Muscle of back (tissue), 13 donors: ENCODE measurements at places on chromosomes 6 and 20. TPM values are rescaled to one million over a fixed set of nuclear protein-coding genes. Genes with fewer than 3 reads are reported as not detected.

Gene NFATC2
- polyA plus RNA-seq = 5.5 TPM

Gene KCNK5
- 1.6 TPM for polyA plus RNA-seq

Gene KHDRBS2
- polyA plus RNA-seq = 0.14 TPM

Gene SYNGAP1
- 21.4 TPM for polyA plus RNA-seq

Gene TRAPPC3L
- 0.07 TPM for polyA plus RNA-seq

Gene HRH3
- 0.63 TPM for polyA plus RNA-seq

Gene SIRPD
- not detected for polyA plus RNA-seq

Gene SCGN
- not detected for polyA plus RNA-seq

Gene PMEPA1
- 24.3 TPM for polyA plus RNA-seq

Gene ZMYND8
- polyA plus RNA-seq = 12.4 TPM

Gene IL20RA
- polyA plus RNA-seq = 25.5 TPM

Gene ZNF311
- polyA plus RNA-seq = 3.0 TPM

Gene FAM217A
- polyA plus RNA-seq = 1.6 TPM

Gene NEURL2
- polyA plus RNA-seq = 9.9 TPM

Gene GPR63
- 4.6 TPM for polyA plus RNA-seq

Gene RSPO3
- 24.8 TPM for polyA plus RNA-seq

Gene TM9SF4
- polyA plus RNA-seq = 48.1 TPM

Gene CNR1
- 0.52 TPM for polyA plus RNA-seq

Gene GMDS
- 12.9 TPM for polyA plus RNA-seq

Gene CHMP4B
- 66.5 TPM for polyA plus RNA-seq

Gene TOX2
- 3.4 TPM for polyA plus RNA-seq

Gene C6orf132
- polyA plus RNA-seq = 0.28 TPM

Gene LTB
- 0.85 TPM for polyA plus RNA-seq

Gene BPIFB1
- polyA plus RNA-seq = not detected

Gene TRIM31
- not detected for polyA plus RNA-seq

Gene GPX5
- polyA plus RNA-seq = not detected

Gene PEDS1
- 26.3 TPM for polyA plus RNA-seq
